ENCODE measurements at places on chromosomes 12 and 14.
A peak's percentile ranks its signal among the peaks of the same experiment; 100 is the strongest.

- DNase-seq, result no peak
Observed at GRCh38 chr12:25546318-25546717, 6.8 kb downstream of the LMNTD1 start.

GRCh38 chr14:60622210-60622916 is 26.9 kb downstream of the SIX1 start:
- DNase-seq, result no peak

DNA sequence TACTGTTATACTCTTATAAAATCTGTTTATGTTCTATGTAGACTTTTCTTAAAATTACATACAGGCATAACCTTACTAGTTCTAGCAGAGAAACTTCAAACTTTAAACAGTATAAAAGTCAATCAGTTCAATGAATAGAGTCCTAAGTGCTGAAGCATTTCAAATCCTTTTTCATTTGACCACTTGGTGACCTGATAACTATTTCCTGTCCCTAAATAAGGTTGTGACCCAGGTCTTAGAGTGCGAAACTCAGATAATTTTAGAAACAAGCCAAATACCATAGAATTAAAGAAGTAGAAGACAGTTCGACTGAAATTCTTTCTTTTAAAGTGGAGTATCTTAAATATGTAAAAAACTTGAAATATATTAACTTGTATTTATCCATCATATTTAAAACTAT is 96.2 kb upstream of the ALX1 start:
- DNase-seq, result no peak

DNA sequence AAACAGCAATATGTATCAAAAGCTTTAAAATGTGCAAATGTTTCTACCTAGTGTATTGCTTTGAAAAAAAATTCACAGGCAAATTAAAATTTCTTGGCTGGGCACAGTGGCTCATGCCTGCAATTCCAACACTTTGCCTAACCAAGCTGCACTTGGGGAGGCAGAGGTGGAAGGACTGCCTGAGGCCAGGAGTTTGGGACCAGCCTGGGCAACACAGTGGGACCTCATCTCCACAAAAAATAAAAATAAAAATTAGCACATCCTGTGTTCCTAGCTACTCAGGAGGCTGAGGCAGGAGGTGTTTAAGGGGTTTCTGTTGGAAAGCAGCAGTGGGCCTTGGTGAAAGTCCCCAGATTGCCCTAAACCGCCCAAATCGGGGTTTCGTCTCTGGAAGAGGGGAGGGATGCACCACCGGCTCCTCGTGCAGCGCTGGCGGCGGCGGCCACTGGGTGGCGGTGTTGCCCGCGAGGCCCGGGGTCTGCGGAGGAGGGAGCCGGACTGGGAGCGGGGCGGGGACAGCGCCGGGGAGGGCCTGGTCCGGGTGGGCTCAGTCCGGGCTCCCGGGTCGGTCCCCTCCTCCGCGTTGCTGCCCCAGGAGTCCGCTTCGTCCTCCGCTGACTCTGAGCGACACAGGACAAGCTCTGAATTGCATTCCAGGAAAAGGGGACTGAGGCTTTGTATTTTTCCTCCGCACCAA is 265.6 kb downstream of the AACS start:
- DNase-seq, result no peak

DNA sequence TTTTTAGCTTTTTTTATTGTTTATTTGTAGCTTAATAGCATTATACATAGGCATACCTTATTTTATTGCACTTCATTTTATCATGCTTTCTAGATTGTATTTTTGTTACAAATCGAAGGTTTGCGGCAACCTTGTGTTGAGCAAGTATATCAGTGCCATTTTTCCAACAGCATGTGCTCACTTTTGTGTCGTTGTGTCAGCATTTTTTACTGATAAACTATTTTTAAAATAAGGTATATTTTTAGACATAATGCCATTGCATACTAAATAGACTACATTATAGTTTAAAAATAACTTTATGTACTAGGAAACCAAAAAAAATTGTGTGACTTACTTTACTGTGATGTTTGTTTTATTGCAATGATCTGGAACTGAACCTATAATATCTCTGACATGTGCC is 56.2 kb upstream of the RESF1 start:
- no peak for DNase-seq

GRCh38 chr14:27145170-27145569 is 547.3 kb upstream of the NOVA1 start:
- DNase-seq, result no peak

DNA sequence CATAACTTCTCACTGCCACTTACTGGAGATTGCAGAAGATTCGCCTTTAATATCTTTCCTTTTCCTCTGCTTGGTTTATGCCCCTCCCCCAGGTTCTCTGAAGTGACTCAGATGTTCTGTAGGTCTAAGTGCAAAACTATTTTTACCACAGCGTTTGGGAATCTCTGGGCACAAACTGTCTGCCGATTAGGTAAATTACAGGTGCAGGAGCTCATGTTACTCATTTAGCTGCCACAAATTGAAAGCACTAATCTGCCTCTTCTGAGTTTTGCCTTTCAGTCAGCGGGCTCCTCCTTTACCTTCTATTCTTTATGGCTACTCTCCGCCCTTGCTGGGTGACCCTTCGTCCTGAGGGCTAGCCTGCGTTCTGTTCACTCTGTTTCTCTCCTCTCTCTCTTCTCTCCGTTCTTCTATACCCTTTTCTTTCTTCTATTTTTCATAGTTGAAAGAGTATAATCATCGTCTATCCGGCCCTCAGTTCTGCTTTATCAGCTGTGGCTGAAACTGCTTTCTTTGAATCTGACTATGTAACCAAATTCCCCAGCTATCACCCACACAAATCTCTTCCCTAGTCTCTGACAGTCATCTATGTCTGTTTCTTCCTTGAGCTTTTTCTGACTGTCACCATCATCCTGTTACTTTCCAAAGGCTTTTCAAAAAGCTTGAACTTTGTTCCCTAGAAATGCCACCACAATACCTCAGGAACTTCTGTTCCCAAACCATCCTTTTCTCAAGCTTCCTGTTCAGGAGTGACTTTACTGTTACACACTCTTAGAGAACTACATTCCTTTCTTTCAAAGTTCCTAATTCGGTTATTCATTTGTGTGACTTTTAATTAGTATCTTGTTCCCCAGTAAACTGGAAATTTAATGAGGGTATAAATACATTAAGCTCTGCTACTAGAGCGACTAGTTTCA is 4.3 kb upstream of the MYF6 start:
- no peak for DNase-seq

DNA sequence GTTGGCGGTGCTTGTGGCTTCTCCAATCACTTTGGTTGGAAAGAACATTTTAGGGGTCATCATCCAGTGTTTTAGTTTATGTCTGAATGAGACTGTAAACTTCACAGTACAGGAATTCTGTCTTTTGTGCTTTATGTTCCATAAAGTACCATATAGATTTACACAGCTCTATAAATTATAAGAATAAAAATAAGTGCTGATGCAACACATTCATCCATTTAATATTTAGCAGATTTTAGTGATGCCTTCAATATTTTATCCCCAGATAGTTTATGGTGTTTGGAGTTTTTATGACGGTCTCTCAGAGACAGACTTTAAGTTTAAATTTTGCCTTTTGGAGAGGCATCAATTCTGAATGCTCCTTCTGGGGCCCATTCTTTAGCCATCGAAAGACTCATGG is 385.2 kb downstream of the ATP23 start:
- no peak for DNase-seq

DNA sequence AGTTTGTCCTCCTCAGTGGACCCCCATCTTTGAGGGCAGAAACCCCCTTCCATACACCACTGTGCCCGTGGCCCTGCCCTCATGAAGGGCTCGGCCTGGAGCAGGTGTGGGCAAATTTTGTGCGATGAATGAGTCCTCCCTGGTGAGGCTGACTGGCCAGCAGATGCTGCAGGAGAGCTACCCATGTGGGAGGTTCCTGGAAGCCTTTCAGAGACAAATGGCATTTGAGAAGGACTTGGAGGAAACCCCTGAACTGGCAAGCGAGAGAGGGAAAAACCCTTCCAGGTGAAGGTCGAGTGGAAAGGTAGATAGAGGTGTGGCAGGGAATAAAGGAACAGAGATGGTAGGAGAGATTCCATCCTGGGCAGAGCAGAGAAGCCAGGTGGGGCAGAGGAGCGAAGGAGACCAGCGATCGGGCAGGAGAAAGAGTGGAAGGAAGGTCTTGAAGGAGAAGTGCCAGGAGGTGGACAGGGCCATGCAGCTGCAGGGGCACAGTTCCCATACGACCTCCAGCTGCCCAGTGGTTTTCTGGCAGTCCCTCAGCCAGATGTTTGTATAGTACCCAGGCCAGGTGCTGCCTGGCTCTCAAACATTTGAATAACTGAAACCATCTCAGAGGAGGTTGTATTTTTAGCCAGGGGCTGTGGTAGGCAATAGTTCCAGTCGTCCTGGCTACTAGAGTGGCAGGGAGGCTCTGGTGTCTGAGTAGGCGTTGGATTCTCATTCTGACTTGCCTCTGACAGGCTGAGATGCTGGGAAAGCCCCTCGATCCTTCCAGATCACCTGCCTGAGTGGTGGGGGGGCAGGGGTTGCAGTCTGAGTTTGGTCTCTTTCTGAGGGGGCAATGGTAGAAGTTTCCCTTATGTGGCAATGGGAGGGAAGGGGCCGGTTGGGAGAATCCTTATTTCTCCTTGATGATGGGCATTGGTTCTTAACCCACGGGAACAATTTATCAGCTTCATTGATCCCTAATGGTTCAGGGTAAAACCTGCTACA is 40.1 kb downstream of the FBXL14 start:
- no peak for DNase-seq

- no peak for DNase-seq
Observed at GRCh38 chr12:118061873-118062843, 1.2 kb upstream of the WSB2 start.

GRCh38 chr14:56073799-56074198 is 44.4 kb upstream of the PELI2 start:
- no peak for DNase-seq

- no peak for DNase-seq
Observed at GRCh38 chr12:56129206-56129941, 1.3 kb downstream of the ESYT1 start.

DNA sequence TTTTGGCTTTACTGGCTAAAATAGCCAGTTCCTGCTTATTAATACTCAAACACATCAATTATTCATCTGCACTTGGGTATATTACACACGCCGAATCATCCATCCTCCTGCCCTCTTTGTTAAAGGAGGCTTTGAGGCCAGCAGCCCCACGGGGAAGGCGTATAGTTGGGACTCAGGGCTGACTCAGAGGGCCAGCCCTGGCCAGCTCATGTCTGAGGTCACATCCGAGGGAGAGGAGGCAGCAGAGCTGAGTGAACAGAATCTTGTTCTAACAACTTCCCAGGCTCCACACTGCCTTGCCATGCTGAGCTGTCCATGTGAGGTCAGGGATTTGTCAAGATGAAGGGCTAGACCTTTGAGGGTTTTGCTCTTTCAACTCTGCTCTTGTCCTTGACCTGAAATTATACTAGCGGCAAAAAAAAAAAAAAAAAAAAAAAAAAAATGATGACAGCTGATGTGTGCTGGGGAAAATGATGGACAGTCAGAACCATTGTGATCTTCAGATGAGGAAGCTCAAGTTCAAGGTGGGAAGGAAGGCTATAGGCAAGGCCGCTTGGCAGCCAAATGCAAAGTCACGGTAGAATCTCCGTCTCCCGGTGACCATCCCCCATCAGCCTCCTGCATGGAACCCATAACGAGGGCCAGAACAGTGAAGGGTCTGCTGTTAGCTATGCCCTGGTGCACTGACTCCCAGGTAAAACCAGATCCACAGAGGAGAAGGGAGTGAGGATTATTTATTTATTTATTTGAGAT is 12.5 kb upstream of the MARK3 start:
- peak; percentile 82 for DNase-seq

- no peak for DNase-seq
Observed at GRCh38 chr14:76484355-76484754, 108.4 kb downstream of the ESRRB start.

DNA sequence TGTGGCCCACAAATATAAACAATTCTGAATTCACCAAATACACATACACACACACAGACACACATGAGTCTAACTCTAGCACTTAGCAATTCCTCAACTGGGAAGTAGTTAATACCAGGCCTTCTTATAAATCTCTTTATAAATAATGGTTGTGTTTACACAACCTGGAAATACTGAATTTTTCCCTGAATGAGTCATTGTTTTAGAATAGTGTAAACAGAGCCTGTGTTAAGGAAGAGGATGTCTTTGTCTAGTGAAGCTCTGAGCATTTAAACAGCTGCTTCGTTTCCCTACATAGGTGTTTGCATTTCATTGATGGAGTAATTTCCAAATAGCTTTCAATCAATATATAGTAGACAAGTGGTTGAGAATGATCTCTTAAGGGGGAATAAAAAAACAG is 218.8 kb downstream of the BTG1 start:
- peak; percentile 24 for DNase-seq

- DNase-seq, result no peak
Observed at GRCh38 chr12:90978117-90978770, 23.3 kb upstream of the CCER1 start.

DNA sequence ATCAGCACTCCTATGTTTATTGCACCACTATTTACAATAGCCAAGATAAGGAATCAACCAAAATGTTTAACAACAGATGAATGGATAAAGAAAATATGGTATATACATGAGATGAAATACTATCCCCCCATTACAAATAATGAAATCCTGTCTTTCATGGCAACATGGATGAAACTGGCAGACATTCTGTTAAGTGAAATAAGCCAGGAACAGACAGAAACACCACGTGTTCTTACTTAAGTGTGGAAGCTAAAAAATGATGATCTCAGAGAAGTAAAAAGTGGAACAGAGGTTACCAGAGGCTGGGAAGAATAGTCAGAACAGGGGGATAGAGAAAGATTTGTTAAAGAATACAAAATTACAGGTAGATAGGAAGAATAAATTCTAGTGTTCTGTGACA is 113.7 kb upstream of the MDM1 start:
- no peak for DNase-seq

GRCh38 chr12:76074701-76075336 is 9.7 kb downstream of the NAP1L1 start:
- DNase-seq, result no peak

GRCh38 chr12:132437943-132438700 is 51.8 kb upstream of the FBRSL1 start:
- DNase-seq, result no peak

GRCh38 chr14:55911776-55912175 is 206.4 kb upstream of the PELI2 start:
- no peak for DNase-seq

GRCh38 chr12:24363177-24363754 is 413.8 kb upstream of the SOX5 start:
- no peak for DNase-seq

- DNase-seq, result no peak
Observed at GRCh38 chr14:55889124-55889523, 229.1 kb upstream of the PELI2 start.

GRCh38 chr14:67018720-67019119 is 170.5 kb upstream of the GARIN2 start:
- no peak for DNase-seq

- no peak for DNase-seq
Observed at GRCh38 chr12:95054206-95054605, 19.2 kb downstream of the NR2C1 start.

DNA sequence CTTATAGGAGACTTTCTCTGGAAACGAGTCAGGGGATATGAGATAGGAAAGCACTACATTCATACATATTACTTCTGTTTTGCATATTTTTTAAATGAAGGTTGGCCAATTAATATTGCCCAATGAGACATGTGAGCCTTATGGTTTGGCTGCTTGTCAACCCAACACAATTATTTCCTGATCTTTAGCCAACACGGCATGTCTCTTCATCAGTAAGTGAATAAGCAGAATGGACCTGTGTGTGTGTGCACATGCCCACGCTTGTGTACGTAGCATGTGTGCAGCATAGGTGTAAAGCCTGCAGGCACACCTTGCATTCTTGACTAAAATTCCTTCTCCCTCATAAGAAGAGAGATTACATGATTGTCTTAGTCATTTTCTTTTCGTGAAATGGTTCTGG is 88.3 kb downstream of the STON2 start:
- no peak for DNase-seq
